CD4-positive, alpha-beta T cell treated with Interleukin-6 at 100 ng/mL for 8 hours (primary cell): ENCODE measurements at places on chromosomes 16 and 17.

- no peak for DNase-seq
Observed at GRCh38 chr17:59777033-59777432, 69.6 kb downstream of the VMP1 start.

- no peak for DNase-seq
Observed at GRCh38 chr16:7910116-7910515, 577.5 kb downstream of the RBFOX1 start.

DNA sequence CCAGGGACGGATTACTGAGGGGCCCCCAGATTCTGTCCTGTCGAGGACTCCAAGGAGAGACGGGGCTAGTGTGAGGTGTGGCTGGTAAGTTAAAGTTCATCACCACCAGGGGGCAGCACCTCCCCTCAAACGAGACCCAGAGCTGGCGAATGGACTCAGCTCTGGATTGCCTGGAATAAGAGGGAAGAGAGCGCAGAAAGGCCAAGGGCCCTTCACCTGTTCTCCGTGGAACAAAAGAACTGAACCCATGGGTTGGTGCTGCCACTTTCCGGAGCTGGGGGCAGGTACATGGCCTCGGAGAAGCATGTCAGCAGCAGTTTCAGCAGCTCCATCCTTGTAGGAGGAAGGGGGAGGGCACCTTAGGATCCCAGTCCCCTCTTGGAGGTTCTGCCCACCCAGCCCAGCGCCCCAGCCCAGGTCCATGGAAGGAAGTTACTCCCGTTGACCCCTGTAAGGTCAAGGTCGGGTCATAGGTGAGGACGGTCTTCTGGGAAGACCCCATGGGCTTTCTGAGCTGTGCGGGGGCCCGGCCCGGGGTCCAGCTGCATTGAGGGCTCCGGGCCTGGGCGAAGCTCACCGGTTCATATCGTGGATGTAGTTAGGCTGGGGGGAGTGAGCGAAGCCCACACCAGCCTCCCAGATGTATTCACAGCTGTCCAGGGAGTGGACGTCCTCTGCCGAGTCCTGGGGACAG, 10.8 kb downstream of the HID1 start:
- DNase-seq: peak; percentile 80

GRCh38 chr16:28981517-28981916, 3.3 kb upstream of the LAT start:
- DNase-seq: no peak

- DNase-seq: no peak
Observed at GRCh38 chr17:55407641-55408566, 13.7 kb downstream of the MMD start.

DNA sequence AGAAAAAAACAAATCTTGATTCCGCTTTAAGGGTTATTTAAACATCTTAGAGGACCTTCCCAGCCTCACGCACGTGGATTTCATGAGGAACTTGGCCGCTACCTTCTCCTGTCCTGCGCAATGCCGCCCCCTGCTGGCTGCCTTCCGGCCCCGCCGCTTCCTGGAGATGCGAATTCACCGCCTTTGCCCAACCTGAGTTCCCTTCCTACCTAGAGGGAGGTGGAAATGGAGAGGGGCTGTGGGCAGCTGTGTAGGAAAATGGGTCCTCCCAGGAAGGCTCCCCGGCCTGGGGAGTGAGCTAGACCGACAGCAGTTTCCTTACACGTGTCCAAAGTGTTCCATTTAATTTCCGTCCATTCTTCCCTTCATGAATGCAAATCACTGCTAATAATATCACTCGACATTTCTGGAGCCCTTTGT, 1.0 kb upstream of the ABCC12 start:
- DNase-seq: peak; percentile 69

GRCh38 chr16:8893976-8894690, 12.0 kb downstream of the LITAFD start:
- DNase-seq: no peak

- DNase-seq: no peak
Observed at GRCh38 chr16:16821261-16821660, 442.3 kb downstream of the NPIPA7 start.

DNA sequence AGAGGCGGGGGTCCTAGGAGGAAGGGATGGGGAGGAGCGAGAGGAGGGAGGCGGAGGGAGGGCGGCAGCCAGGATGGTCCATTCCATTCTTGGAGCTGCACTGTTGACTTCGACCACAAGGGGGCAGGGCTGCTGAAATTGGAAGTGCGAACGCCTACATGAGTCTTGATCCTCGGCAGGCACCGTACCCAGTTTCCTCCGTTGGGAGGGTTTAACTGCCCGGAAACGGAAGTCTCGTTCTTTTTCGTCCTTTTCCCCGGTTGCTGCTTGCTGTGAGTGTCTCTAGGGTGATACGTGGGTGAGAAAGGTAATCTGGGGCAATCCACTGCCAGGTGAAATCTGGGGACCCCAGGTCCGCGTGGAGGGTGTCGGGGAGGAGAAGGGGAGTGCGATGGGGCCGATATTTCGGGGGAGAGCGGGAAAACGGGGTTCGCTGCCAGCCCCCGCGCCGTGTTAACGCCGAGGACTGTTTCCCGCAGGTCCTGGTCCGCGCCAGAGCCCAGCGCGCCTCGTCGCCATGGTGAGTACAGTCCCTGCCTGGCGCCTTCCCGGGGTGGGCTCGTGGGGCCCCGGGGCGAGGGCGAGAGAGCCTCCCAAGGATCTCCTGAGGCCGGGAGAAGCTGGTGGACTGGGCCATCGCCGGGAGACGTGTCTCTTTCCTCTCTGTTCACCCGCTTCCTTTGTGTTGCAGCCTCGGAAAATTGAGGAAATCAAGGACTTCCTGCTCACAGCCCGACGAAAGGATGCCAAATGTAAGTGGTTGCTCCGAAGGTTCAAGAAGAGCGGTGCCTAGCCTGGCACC, at the start of gene RPL38:
TSS of gene RPL38 (plus strand) at position 240 of the 802 bp plus-strand sequence. CDS start at position 518, 278 bp downstream.
- DNase-seq: peak; percentile 95

GRCh38 chr17:27960183-27960849, 67.2 kb upstream of the LYRM9 start:
- DNase-seq: no peak

DNA sequence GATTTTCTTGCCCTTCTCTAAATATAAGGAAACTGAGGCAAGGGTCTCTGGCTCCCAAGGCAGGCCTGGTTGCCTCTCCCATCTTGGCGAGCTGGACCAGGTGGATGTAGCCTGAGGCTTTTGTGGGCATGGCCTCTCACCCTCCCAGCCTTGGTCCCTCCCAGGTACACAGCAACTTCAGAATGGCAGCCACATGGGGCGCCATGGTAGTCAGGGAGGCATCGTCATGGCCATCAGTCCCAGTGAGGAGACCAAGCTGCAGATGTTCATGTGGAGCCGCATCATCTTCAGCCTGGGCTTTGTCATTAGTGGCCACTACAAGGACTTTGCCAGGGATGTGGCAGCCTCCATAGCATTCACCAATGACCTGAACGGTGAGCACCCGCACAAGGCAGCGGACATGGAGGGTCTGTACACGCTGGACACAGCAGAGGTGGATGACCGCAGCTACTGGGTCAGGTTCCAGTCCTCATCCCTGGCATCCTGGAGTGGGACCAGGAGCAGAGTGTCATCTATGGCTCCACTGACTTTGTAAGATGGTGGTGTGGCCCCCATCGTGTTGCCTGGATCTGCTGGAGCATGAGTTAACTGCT, 165.8 kb upstream of the ZNF267 start:
- no peak for DNase-seq

- no peak for DNase-seq
Observed at GRCh38 chr16:48592839-48593429, 17.0 kb downstream of the N4BP1 start.

- no peak for DNase-seq
Observed at GRCh38 chr17:80361495-80362220, 53.3 kb upstream of the ENDOV start.

- peak; percentile 51 for DNase-seq
Observed at GRCh38 chr17:30093463-30094147, 23.0 kb upstream of the NSRP1 start.
